ENCODE measurements at places on chromosomes 5 and 9.

- no peak for DNase-seq
Measured at GRCh38 chr9:79224672-79225433, 346.9 kb upstream of the TLE4 start.

DNA sequence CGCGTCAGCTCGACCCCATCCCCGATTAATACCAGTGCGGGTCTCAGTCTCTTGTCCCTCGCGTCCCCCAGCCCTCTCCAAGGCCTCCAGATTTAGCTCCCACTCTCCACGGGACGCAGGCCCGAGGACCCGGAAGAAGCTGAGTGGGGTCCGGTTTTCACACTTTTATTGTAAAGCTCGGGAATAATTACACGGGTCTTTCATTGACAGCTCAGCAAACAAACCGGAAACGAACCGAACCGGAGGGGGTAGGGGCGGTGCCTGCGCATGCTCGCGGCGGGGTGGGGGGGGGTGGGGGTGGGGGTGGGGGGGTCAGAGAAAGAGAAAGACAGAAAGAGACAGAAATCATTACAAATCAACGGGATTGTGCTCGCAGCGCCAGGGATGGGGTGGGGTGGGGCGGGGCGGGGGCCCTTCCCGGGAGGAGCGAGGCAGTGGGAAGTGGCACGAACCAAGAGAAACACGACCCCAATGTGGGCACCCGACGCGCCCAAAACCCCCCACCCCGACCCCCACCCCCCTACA lies 27.9 kb downstream of the PCDH1 start:
- peak; percentile 18 for DNase-seq

DNA sequence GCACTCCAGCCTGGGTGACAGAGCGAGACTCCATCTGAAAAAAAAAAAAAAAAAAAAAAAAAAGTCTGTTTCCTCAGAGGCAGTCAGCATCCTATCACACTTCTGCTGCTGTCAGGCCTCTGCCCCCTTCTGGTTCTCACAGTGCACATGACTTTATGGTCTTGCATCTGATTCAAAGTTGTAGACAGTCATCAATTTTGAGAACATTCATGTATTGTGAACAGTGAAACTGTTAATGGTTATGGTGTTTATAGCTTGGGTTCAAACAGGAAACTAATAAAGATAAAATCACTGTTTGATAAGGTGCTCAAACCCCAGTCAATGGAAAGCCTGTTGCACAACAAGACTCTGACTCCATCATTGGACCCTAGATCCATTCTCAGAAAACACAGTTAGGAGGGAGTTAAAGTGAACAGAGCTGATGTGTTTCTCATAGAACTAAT lies 61.4 kb downstream of the FOXD1 start:
- no peak for DNase-seq

GRCh38 chr9:37917313-37917731 lies 13.4 kb upstream of the SLC25A51 start:
- DNase-seq = no peak

GRCh38 chr5:135185481-135186065 lies 151.5 kb upstream of the PITX1 start:
- no peak for DNase-seq

GRCh38 chr9:117412841-117413240 lies 2.0 kb downstream of the ASTN2 start:
- no peak for DNase-seq

DNA sequence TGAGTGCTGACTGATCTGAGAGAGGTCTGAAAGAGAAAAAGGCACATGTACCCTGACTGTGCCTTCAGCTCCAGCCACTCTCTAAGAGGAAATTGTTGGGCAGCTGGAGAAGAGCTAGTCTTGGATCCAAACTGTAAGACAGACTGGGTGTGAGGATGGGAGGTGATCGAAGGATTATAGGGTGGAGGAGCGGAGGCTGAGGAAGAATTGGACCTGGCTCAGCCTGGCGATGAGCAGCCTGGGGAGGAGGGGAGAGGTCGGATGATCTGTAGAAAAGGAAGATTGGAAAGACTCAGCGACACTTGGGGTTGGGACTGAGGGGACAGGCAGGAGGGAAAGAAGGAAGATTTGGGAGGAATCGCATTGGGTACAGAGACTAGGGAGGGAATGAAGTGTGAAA lies 98.6 kb upstream of the SLC25A48 start:
- DNase-seq = no peak

DNA sequence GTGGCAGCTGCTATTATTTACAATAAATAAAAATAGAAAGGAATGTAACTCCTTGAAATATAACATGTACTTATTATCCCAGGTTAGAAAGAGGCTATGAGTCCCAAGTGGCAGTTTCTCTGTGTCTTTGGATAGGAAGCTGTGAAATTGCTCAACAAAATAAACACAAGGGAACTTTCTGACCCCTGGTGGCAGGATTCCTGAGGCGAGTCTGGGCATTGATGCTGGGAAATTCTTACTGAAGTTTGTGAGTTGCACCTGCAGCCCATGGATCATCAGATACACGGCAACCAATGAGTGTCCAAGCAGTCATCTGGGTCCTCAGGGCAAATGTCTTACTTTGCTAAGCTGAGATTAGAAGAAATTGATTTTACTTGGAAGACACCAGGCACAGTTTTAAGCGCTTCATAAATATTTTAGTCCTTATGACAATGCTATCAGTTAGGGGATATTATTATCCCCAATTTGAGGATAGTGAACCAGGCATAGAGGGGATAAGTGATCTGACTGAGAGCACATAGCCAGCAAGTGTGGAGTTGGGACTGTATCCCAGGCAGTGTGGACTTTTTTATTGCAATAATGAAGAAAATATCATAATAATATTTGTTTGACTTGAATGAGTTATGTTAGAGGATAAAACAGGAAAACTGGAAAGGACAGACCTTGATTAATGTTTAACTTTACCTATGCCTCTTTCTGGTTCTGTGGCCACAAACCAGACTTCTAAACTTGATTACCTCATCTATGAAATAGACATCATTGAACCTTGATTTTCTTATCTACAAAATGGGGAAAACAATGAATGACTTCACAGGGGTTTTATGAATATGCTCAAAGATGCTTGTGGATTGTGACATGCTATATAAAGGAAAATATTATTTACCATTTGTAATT lies 265.5 kb upstream of the ADAMTSL1 start:
- DNase-seq = no peak

- DNase-seq = no peak
Measured at GRCh38 chr5:177389241-177390169, 5.3 kb downstream of the SLC34A1 start.

DNA sequence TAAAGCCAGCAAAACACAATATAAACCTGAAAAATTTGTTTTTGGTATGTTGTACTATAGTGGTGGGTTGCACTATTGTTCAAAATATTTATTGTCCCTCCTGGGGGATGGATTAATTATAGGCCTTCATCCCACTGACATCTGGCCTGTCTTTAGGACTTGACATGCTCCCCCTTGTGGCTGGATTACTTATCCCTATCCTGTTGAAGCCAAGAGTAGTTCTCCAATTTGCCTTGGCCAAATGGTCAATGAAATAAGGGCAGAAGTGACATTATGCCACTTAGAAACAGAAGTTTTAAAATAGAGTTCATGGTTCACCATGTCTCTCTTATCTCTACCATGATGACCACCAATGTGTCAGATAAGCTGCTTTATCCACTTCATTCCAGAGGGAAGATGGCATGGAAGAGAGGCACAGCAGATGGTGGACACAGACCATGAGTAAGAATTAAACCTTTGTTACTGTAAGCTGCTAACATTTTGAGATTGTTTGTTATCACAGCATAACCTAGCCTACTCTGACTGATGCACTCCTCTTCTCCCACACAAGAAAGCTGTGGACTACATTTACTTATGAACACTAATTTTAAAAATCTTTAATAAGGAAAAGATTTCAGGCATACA lies 29.2 kb upstream of the ARHGEF28 start:
- no peak for DNase-seq

GRCh38 chr9:100794738-100795269 lies 216.9 kb downstream of the CAVIN4 start:
- no peak for DNase-seq

DNA sequence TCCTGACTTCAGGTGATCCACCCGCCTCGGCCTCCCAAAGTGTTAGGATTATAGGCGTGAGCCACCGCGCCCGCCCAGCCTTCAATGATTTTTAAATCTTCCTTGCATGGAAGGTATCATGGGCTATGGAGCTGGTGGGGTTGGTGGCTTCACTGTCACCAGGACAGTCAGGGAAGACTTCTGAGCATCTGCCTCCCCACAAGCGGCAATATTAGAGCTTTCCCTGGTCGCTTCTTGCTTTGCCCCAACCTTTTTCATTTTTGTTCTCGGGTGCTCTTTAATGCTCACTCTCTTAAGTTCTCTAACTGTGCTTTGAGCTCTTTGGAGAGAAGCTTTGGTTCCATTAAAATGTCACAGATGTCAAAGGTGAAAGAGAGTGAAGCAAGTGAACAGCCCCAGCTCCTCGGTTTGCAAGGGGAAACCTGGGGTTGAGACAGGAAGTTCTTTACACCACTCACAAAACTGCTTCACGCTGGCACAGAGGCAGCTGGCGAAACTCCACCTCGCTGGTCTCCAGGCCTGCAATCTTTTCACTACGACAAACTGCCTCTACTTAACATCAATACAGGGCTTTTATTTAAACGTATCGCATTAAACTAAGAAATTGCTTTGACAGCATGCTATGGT lies 142.5 kb upstream of the RETREG1 start:
- no peak for DNase-seq

DNA sequence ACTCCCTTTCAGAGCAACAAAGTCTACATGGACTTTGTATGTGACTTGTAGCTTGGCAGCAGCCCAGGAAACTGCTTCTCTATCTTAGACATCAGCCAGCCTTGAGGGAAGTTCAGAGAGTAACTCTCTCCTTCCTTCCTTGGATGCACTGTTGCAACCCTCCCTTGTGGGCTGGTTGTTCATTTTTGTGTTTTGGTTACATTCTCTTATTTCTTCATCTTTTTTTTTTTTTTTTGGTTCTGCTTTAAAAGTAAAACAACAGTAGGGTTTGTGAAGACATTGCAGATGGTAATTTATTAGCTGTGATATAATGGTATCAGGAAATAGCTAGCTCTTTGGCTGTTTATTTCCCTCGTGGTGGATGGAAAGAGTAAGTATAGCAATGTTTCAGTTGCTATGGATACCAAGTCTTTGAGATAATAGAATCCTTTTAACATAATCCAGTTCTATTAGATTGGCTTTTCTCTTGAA lies 97.9 kb upstream of the MAMDC2 start:
- DNase-seq = no peak

GRCh38 chr9:126763130-126763764 lies 41.6 kb upstream of the ZBTB43 start:
- no peak for DNase-seq

DNA sequence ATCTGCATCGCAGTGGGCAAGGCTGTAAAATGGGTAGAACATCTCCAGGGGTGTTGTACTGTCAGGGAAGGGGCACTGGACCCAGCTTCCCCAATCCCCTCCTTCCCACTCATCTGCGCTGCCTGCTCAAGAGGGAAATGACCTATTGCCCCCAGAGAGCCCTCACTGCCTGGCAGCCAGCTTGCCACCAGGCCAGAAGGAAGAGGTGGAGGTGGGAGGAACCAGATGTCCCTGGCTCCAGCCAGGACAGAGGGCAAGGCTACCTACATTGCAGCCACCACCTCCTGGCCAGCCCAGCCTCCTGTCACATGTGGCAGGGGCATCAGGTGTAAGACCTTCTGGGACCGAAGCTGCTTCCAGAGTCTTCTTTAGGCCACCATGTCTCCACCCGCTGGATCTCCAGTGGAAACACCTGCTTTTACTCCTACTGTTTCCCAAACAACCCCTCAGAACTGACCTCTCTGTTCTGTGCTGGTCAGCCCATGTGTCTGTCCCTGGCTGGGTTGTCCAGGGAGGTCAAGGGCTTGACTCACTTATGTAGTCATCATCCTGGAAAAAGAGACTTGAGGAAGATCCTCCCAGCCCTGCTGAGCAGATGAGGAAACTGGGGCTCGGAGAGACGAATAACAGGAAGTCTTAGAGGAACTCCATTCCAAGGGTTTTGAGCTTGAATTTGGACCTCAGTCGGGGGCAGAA lies 42.3 kb downstream of the JADE2 start:
- no peak for DNase-seq

- no peak for DNase-seq
Measured at GRCh38 chr9:79465156-79465555, 106.6 kb upstream of the TLE4 start.

DNA sequence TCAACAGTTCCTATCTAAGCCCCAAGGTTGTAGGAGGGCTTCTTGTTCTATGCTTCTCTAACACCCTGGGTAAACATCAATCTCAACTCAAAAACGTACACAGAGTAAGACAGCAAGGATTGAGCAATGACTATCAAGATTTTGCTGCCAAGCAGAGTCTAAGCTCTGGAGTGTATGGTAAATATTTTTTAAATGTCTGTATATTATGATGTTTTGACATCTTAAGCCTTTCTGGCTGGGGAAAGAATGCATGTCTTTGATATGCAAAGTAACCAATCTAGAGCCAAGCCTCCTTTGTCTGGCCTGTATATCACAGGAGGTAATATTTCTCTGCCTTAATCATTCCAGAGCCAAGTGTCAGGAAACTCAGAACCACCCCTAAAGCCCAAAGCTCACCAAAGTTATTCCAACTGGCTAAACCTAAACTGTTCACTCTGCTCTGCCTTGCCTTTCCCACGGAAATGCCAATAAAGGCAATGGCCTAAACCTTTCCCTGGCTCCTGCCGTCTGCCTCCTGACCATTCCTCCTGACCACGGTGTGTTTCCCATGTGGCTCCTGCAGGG lies 45.2 kb downstream of the YIPF5 start:
- DNase-seq = no peak

GRCh38 chr5:72210888-72211678 lies 103.8 kb downstream of the MAP1B start:
- DNase-seq = no peak

DNA sequence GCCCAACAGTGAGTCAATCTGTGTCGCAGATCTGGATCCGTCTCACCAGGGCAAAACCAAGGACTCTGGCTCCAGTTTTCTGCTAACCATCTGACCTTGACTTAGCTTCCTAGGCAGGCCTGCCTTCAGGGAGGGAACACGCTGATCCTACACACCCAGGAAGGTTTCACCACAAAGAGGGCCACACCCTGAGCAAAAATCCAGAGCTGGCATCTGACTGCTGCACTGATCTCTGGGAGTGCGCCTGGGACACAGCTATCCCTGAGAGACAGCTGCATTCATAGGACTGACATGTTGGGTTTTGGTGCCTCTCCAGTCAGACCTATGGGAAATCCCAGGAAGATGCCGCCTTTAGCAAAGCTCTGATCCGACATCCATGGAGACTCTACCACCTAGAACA lies 47.5 kb downstream of the CDK5RAP2 start:
- DNase-seq = no peak

- DNase-seq = no peak
Measured at GRCh38 chr5:114361724-114362196, at the start of gene KCNN2. TSS of gene KCNN2 (plus strand) at chr5:114362070. CDS start at chr5:114362140, 70 bp downstream.
